ENCODE measurements at places on chromosomes 3 and 15.

- no peak for DNase-seq
Observed at GRCh38 chr3:72652395-72652794, 195.8 kb downstream of the SHQ1 start.

DNA sequence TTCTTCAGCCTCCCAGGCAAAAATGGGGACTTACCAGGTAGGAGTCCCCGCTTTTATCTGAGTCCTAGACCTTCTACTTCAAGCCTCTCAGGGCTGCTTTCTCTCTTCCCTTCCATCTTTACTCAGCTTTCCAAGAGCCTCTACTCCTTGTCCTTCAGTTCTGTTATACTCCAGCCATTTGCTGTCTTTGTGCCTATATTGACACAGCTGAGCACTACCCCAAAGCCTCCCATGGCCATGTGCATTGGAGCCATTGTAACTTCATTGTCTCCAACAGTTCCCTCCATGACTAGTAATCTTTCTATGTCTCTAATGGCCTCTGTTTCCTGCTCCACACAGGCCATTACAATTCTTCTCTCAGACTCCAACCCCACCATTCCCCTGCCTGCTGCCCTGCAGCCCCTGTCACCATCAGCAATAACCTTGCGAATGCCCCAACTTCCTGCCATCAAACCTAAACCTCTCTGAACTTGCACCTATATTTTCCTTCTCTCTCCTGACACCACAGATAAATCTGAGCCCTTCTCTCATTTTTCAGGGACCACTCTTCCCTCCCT, 77.9 kb upstream of the ADPGK start:
- DNase-seq: no peak

DNA sequence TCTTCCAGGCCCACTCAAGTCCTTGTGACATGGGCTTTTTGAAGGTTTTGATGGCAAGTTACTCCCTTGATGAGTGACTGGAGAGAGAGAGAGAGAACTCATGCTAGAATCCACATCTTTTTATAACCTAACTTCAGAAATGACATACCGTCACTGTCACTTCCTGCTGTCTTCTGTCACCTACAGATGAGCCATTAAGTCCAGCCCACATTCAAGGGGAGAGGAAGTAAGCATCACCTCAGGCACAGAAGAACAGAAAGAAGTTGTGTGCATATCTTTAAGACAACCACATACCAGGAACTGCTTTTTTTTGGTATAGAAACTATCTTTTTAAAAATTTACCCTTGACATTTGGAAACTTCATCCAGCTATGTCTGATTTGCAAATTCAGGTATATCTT, 16.6 kb upstream of the TXNRD3 start:
- DNase-seq: no peak

DNA sequence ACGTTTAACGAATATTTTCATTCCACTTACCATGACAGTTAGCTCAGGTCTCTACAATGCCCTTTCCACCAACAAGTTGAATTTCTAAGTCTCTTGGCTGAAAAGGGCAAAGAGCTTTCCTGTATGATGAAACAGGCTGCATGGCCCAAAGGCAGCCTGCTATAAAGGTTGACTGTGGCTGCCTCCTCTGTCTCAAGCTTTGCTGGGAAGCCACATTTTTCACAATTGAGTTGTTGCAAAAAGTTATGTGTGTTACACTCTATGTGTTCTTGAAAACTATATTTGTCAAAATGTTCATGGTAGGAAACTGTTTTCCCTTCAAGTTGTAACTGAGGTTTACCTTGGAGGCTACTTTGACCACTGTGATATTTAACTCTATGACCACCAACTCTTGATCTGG, 49.5 kb downstream of the DZIP1L start:
- no peak for DNase-seq

- no peak for DNase-seq
Observed at GRCh38 chr3:129277829-129278271, 820 bp upstream of the HMCES start.

DNA sequence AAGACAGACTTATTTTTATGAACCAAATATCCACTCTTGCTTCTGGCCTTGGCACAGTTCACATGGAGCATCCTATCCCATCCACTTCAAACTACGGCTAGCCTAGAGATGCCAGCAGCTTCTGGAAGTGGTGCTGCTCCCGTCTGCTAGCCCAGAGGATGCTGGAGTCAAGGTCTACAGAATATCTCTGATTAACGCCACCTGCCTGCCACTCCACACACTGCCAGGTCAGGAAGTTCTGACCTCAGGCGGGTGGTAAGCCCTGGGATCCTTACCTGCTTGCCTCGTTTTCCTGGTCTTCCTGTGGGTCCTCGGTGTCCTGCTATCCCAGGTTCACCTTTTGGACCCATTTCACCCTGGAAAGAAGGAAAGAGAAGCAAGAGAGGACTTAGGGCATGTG, 42.9 kb downstream of the EAF1 start:
- DNase-seq: no peak

DNA sequence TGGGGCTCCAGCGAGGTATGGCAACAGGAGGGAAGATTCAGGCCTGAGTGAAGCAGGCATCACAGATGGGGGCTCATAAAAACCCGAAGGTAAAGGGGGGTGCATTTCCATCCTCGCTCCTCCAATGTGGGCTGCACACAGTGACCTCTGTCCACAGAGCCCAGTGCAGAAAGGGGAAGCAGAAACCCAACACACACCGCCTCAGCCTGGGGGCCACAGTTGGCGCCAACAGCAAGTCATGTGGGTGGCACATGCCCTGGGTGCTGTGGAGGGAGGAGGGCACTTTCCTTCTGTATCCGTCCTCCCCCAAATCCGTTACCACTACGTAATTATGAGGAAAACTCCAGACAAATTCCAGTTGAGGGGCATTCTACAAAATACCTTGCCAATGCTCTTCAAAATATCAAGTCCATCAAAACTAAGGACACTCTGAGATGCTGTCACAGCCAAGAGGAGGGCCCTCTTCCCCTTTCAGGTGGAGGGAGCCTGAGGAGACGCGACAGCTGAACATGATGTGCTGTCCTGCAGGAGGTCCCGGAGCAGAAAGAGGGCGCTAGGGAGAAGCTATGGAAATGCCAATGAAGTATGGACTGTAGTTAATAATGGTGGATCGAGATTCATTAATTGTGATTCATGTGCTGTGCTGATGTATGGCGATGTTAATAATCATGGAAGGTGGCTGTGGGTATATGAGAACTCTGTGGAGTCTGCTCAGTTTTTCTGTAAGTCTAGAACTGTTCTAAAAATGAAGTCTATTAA, 16.4 kb downstream of the APBA2 start:
- no peak for DNase-seq

All from amniotic epithelial cell (primary cell).